Tibial artery (tissue), 4 donors: ENCODE measurements at places on chromosomes 16 and 17.

DNA sequence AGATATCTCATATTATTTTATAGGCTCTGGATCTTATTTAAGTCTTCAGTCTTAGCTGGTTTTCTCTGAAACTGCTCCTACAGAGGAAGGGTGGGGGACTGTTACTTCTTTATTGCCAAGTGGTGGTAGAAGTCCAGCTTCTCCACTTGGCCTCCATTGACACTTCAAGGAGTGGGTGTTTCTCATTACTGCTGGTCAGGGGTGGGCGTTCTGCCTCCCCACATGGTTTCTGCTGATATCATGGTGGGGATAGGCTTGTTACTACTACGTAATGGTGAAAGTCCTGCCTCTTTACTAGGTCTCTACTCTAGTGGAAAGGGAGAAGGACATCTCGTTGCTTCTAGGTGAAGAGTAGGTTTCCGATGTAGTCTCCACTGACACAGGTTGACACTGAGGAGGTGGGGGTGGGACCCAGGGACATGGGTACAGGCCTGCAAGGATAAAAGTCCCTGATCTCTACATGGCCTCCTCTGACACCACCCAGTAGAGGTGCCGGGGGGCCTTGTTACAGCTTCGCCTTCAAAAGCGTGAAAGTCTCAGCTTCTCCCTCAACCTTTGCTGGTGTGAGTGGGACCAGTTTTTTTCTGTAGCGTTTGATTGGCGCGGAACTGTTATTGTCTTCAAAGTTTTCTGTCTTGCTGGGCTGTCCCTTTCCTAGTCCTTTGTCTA, 20.3 kb downstream of the PRAC1 start:
- no peak for DNase-seq

DNA sequence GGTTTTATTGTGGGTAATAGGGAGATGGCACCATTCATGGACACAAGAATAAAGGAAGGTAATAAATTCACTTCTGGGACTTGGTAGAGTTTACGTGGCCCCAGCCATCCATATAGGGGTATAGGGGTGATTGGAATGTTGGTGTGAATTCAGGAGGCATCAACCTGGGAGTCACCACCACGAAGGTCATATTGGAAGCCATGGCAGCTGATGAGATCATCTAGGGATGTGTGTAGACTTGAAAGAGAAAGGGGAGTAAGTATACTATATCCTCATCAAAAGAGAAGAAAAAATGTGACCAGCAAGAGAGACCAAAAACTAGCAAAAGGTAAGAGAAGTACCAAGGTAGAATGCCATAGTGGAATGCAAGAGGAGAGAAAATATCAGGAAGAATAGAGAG, 26.6 kb upstream of the GINS3 start:
- no peak for DNase-seq

DNA sequence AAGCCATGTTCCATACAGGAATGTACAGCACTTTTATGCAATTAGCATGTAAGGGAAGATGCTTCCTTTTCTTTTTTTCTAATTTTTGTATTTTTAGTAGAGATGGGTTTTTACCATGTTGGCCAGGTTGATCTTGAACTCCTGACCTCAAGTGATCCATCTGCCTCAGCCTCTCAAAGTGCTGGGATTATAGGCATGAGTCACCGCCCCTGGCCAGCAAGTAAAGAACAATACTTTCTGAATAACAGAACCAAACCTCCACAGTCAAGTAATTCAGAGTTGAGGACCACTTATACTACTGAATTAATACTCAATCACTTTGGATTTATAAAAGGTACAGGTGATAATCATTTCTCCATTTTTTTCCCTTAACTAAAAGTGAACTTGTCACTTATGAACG, 13.0 kb downstream of the C16orf87 start:
- no peak for DNase-seq

DNA sequence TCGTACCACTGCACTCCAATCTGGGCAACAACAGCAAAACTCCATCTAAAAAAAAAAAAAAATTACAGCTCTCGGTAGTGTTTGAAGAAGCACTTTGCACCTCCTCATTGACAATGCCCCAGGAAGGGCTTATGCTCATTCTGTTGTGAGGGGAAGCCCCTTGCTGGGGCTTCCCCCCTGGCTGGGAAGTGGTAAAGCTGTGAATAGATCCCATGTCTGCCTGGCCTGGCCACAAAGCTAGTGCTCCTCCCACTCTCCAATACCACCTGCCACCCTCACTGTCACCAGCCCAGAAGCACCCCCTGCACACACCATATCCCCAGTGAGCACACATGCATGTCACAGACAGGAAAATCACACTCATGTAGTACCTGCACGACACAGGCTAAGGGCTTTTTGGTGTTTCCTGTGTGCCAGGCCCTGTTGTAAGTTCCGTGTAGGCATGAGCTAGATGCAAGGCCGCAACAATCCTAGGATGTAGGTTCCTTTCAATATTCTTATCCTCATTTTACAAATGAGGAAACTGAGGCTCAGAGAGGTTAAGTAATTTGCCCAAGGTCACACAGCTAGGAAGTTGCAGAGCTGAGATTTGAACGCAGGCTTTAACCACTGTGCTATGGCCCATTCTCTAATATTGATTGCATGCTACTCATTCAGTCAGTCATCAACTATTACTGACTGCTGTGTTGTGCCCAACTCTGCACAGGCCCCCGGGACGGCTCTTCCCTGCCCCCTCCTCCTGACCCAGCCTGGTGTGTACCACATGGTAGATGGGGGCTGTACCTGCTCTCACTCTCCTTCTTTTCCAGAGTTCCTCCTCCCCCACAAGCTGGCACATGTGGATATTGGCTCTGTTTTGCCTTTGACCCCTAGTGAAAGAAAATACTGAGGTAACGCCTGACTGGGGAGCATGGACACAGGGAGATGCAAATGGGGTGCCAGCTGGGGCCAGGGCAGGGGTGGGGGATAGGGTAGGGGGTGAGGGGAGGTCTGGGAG, 11.9 kb upstream of the COL1A1 start:
- no peak for DNase-seq

DNA sequence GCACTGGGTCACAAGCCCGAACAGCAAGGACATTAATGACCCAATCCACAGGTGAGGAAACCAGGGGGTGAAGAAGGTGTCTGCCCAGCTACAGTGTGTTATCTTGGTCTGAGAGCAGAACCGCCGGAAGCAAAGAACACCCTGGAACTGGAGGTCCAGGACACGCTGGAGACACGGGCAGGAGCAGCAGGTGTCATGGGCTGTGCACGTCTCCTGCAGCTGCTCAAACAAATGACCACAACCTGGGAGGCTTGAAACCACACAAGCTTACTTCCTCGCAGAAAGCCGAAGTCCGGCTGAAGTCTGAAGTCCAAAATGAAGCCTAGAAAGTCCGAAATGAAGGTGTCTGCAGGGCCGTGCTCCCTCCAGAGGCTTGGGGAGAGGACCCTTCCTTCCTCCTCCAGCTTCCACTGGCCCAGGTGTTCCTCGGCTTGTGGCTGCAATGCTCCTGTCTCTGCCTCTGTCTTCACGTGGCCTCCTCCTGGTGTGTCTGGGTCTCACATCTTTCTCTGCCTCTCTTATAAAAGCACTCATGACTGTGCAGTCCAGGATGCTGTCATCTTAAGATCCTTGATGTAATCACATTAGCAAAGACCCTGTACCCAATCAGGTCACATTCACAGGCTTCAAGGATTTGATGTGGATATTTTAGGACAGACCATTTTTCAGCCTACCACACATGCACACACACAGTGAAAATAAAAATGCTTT, 351.2 kb downstream of the C16orf95 start:
- no peak for DNase-seq

DNA sequence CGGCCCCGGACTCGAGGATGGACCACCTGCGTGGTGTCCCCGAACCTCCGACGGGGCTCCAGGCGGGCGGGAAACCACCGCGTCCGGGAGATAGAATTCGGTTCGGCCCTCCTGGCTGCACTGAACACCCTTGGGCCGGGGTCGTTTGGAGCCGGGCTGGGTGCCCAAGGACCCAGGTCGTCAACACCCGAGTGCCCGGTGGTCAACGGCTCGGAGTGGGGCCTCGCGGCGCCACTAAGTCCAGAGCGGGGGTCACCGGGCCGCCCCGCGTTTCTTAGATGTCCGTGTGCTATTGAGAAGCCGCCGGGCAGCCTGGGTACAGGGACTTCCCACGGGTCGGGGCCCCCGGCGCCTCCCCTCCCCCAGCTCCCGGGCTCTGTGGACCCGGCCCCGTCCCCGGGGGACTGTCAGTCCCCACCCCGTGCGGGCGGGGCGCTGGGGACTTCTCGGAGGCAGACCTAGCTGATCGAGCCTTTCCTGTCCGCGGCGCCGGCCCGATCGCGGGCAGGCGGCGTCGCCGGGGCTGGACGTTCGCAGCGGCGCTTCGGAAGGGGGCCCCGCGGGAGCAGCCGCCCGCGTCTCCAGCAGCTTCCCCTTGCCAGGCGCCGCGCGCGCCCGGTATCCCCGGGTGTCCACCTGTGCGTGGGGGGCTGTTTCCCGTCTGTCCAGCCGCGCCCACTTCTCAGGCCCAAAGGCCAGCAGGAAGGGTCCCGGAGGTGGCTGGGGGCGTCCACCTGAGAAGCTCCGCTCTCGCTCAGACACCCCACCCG, 655 bp upstream of the NPTX1 start:
- no peak for DNase-seq

GRCh38 chr17:72587773-72588511, 467.1 kb downstream of the SOX9 start:
- no peak for DNase-seq

- peak; percentile 34 for DNase-seq
These were observed 7.0 kb downstream of the COG1 start for GRCh38 chr17:73199751-73200317.

- no peak for DNase-seq
These were observed 83.3 kb upstream of the ZKSCAN2 start for GRCh38 chr16:25340973-25341372.

DNA sequence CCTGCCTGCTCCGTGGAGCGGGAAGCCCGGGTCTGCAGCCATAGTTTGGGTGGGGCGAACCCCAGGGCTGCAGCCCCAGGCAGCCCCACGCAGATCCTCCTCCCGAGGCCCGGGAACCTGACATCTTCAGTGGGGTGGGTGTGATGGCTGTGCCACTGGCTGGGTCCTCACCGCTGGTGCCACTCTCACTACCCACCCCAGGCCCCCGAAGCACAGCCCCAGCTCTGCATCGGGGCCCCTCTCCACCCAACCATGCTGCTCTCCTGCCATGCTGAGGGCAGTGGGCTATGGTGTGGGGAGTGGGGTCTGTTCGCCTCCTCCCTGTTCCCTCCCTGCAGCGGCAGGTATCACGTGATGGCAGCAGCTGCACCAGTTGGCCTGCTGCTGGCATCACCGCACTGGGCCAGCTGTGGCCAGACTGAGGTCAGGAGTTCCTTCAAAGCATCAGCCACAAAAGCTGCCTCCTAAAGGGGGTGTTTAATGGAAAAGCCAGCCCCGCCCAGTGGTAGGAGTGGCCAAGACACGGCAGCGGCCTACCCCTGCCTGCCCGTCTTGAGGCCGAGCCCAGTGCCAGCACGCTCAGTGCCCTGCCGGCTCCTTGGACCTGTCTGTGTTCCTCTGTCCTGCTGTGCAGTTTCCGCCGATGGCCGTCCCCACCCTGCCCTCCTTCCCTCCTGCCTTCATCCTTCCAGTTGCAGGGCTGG, 10.8 kb downstream of the KCTD5 start:
- DNase-seq: no peak

GRCh38 chr16:58037365-58038057, 12.0 kb downstream of the MMP15 start:
- no peak for DNase-seq

- no peak for DNase-seq
These were observed 47.6 kb upstream of the RBBP6 start for GRCh38 chr16:24491731-24492130.

DNA sequence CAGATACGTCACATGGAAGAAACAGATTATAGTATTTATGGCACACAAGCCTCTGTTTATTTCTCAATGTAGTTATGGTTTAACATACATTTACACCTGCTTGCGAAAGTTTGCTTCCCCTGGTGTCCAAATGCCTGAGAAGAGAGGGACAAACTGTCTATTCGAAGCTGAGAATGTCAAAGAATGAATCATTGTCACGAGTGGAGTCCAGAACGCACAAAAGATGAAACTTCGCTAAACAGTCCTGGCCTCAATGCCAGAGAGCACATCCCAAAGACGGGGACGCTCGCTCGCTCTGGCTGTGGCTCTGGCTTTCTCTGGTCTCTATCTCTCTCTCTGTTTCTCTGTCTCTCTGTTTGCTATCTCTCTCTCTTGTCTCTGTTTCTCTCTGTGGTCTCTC, 298.8 kb downstream of the FOXL1 start:
- no peak for DNase-seq

DNA sequence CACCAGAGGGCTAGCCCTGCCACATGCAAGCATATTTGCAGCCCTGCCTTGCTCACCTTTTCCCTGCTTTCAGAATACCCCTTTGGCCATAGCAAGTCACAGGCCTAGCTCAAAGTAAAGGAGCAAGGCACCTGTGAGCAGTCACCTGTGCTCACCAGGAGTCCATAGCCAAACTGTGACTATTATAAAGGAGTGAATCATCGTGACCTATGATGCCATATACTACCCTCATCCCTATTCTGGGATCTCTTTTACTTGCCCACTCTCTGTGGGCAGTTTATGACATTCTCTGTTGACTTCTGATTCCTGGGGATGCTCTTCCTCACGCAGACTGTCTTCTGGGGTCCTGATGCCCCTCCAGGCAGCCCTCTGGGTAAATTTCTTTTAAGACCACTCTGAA, 200.5 kb upstream of the NLRP1 start:
- peak; percentile 33 for DNase-seq

- DNase-seq: no peak
These were observed 5.4 kb upstream of the STAT5B start for GRCh38 chr17:42281571-42282096.

DNA sequence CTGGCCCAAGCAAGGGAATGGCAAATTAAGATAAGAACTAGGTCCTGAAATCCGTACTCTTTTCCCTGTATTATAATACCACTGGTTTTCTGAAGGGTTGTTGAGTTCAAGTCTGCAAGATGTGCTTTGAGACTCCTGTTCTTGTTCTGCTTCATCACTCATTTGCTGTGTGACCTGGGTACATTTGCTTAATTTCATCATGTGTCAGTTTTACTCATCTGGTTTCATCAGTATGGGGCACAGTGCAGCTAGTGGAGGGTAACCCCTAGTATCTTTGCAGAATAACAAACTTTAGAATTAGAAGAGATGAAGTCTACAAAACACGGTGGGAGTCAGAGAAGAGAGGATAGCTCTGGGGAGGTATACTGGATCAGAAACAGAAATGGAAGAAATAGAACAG, 21.9 kb upstream of the EFCAB13 start:
- DNase-seq: no peak
